Suppressor macrophage treated with lipopolysaccharide for 4 hours (primary cell): ENCODE measurements at places on chromosomes 3 and 15.

- DNase-seq = no peak
Measured at GRCh38 chr3:179174316-179174715, 26.2 kb downstream of the PIK3CA start.

- no peak for DNase-seq
Measured at GRCh38 chr3:23206366-23206765, 3.2 kb downstream of the UBE2E2 start.

DNA sequence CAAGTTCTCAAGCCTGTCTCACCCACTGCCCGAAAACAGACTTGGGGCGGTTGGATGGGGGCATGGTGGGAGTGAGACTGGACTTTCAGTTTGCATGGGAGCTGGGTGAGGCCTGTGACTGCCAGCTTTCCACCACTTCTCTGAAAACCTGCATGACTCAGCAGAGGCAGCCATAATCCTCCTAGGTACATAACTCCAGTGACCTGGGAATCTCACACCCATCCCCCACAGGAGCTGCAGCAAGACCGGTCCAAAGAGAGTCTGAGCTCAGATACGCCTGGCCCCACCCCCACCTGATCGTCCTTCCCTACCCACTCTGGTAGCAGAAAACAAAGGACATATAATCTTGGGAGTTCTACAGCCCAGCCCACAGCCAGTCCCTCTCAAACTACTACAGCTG, 107.2 kb downstream of the NSMCE3 start:
- DNase-seq = no peak

GRCh38 chr15:59814409-59814808, 125.3 kb upstream of the BNIP2 start:
- DNase-seq = no peak

GRCh38 chr15:26891448-26892181, 24.8 kb downstream of the GABRA5 start:
- peak; percentile 38 for DNase-seq

GRCh38 chr3:124758851-124759635, 28.8 kb downstream of the UMPS start:
- DNase-seq = no peak

DNA sequence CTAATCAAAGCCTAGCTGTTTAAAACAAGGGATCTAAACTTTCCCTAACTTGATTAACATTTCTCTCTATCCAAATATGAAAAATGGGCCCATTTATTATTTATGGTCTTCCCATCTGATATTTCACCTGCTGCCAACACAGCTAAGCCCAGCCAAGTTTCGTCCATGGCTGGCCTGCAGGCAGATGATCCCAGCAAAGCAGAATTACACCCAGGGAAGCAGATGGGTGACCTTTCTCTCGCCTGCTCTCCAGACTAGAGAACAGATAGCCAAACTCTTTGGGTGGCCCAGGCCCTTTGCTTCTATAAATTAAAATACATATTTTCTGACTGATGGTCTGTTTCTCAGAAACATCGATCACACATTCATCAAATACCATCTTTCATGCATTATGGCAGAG, 1038.8 kb downstream of the AGBL1 start:
- no peak for DNase-seq

DNA sequence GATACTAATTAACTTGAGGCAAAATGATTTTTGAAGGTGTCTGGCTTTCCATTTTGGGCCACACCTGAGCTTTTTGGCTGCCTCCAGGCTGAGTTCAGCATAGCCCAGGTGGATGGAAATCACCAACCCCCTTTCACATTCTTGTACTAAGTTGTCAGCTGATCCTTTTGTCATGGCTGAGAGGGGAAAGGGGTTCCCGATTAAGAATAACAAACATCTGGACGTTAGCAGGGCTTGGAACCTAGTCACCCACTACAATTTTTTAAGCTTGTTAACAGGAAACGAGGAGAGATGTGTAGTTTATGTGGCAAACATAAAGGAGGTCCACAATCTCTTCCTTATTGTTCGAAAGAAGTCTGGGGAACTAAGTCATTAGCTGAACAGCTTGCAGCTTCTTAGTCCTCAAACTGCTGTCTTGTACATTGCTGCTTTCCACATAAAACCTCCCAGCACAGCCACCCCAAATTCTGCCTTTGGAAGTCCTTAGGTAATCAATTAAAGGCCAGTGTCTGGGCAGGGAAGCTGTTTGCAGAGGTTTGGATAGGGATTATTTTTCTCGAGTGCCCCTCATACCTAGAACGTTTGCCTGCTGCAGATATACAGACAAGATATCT, 5.0 kb downstream of the NR2F2 start:
- DNase-seq = no peak

DNA sequence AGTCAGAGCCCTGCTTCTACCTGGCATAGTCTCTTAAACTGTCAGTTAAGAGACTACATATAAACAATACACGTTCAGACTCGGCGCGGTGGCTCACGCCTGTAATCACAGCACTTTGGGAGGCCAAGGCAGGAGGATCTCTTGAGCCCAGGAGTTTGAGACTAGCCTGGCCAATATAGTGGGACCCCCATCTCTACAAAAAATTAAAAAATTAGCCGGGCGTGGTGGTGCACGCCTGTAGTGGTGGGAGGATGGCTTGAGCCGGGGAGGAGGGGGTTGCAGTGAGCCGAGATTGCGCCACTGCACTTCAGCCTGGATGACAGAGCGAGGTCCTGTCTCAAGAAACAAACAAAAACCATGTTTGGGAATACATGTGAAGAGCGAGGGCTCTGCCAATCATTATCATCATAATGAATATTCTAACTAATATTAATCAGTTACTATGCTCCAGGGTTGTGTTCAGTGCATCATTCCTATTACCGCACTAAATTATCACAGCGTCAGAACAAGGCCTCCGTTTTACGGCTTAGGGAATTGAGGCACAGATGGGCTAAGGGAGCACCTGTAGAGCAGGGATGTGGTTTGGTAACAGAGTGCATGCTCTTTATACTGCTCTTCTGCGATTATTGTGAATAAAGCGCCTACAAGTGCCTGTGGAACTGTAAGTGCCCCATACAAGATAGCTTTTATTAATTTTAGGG, 844 bp upstream of the UQCC5 start:
- no peak for DNase-seq

GRCh38 chr15:96345560-96346399, 15.3 kb downstream of the NR2F2 start:
- peak; percentile 35 for DNase-seq

- no peak for DNase-seq
Measured at GRCh38 chr3:138394156-138394555, 40.3 kb upstream of the ESYT3 start.

DNA sequence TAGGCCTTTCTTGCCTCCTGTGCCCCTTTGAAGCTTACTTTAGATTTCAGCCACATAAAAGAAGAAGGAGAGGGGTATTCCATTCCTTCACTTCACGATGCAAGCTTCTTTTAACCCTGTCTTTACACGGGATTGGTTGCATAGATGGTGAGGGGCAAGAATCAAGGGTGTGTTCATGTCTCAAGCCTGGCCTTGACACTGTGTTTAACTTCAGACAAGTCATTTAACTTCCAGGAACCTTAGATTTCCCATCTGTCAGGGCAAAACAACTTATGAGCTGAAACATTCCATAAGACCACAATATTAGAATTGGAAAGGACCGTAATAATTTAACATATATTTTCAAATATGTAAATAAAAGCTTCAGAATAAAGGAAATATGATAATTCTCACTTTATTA, 344.5 kb downstream of the MFSD1 start:
- DNase-seq = no peak

DNA sequence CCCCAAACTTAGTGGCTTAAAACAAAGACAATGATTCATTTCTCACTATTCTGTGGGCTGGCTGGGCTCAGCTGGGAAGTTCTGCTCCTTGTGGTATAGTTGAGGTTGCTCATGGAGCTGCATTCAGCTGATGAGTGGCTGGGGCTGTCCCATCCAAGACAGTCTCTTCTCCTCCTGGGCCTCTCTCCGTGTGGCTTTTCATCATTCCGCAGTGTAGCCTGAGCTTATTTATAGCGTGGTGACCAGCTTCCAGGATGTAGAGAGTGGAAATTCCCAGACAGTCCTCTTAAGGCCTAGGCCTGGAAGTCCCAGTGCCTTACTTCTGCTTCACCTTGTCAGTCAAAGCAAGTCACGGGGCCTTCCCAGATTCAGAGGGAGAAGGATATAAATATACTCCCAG, 136.7 kb upstream of the DAZL start:
- peak; percentile 71 for DNase-seq

- DNase-seq = peak; percentile 88
Measured at GRCh38 chr3:127324913-127325628, 37.2 kb upstream of the PRR20G start.

DNA sequence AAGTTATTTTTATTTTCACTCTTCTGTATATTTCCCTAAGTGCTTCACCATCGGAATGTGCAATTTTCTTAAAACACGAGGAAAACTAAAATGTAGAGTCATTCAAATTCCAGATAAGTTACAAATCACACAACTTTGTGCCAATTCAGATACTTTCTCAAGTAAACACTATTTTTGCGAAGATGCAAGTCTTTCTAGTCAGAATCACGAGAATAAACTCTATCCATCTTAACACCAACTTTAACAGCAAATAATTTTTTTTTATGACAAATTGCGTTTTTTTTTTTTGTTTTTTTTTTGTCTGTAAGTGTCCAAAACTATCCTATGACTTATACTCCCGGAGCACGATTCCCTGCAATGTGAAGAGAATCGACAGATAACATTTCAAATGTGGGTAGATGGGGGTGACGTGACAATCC, 1.3 kb downstream of the STAG1 start:
- DNase-seq = no peak

DNA sequence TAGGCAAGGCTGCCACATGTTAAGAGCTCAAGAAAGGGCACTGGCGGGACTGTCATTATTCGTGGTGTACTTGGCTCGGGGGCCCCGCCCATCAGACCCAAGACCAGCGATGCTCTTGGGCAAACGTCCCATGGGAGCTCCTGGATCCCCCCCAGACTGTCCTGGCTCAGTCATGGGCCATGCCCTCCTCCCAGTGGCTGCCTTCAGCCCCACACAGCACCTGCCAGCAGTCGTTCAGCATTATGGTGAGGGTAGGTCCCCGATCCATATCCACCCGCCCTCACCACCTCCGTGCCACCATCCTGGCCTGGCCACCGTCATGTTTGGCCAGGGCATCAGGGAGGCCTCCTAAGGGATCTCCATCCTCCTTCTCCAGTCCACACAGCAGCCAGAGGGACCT, 51.4 kb upstream of the IQSEC1 start:
- DNase-seq = no peak

GRCh38 chr3:170656284-170656683, 70.4 kb upstream of the SLC7A14 start:
- no peak for DNase-seq

GRCh38 chr3:143269741-143270140, 150.2 kb downstream of the CHST2 start:
- no peak for DNase-seq

GRCh38 chr3:38039101-38039898, at the start of gene DLEC1:
Gene DLEC1, plus strand, starts transcription at chr3:38039208. Its CDS starts 18 bp downstream, at chr3:38039226.
- DNase-seq = peak; percentile 72

DNA sequence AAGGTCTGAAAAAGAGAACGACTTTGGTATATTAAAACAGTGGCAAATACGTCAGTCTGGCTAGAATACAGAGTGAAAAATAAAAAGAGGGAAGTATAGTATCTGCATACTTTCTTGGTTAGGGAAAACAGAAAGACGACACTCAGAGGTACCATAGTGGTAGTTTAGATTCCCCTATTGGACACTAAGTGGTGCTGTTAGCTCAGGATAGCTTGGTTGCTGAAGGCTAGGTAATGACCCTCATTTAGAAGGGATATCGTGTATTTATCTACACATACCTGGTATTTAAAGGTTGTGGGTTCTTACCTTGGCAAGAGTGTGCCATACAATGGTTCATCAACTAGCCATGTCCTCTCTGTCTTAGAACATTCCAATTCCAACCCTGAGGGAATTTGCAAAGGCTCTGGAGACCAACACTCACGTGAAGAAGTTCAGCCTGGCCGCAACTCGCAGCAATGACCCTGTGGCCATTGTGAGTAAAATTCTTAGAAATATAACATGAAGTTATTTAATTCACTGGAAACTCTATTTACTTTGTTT, 31.0 kb downstream of the TMOD2 start:
- no peak for DNase-seq

- DNase-seq = no peak
Measured at GRCh38 chr3:38107911-38108648, 28.8 kb downstream of the ACAA1 start.

- peak; percentile 52 for DNase-seq
Measured at GRCh38 chr3:51681453-51681852, 10.4 kb downstream of the TEX264 start.

GRCh38 chr3:183172051-183172639, 9.6 kb upstream of the LAMP3 start:
- DNase-seq = no peak

- DNase-seq = no peak
Measured at GRCh38 chr3:38323060-38323459, 23.5 kb upstream of the XYLB start.

- DNase-seq = no peak
Measured at GRCh38 chr3:186327912-186328487, 34.0 kb downstream of the DGKG start.

DNA sequence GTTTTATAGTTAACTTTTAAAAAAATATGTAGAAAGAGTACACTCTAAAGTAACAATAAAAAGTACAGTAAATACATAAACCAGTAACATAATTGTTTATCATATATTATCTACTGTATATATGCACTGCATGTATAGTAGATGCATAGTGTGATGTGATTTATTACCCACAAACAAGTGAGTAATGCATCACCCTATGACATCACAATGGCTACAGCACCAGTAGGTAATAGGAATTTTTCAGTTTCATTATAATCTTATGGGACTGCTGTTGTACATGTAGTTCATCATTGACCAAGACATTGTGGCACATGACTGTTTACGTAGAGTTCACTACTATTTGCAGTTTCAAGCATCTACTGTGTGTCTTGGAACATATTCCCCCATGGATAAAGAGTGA, 1047.2 kb downstream of the ROBO2 start:
- DNase-seq = no peak

DNA sequence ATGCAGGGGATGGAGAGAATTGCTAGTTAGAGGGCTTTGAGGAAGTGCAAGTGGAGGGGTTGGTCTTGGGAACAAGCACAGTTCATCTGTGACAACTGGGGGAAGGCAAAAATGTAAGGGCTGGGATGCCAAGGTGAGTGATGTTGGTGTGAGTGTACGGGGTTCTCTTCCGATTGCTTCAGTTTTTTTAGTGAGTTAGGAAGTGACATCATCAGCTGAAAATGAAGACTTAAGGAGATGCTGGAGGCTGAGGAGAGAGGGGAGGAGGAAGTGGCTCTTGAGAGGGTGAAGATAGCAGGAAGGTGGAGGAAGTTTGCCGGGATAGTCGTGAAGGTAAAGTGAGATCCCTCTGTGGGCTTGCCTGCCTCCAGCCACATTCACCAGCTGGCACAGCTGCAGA, 12.7 kb downstream of the TICRR start:
- no peak for DNase-seq

- DNase-seq = no peak
Measured at GRCh38 chr3:134711284-134711683, 60.5 kb upstream of the KY start.

DNA sequence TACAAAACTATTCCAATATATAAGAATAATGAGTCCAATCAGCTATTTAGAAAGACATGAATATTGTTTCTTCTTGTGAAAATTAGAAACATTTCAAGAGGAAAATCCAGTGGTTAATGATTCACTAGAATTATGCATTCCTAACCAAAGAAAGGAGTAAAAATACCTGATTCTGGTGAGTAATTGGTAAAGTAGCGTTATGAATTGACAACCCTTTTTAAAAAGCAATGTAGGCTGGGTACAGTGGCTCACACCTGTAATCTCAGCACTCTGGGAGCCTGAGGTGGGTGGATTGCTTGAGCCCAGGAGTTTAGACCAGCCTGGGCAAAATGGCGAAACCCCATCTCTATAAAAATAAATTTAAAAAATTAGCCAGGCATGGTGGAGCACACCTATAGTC, 43.3 kb downstream of the TOPAZ1 start:
- no peak for DNase-seq
